HEK293T (cell line): ENCODE measurements at places on chromosomes 5 and 9.
A peak's percentile ranks its signal among the peaks of the same experiment; 100 is the strongest.

DNA sequence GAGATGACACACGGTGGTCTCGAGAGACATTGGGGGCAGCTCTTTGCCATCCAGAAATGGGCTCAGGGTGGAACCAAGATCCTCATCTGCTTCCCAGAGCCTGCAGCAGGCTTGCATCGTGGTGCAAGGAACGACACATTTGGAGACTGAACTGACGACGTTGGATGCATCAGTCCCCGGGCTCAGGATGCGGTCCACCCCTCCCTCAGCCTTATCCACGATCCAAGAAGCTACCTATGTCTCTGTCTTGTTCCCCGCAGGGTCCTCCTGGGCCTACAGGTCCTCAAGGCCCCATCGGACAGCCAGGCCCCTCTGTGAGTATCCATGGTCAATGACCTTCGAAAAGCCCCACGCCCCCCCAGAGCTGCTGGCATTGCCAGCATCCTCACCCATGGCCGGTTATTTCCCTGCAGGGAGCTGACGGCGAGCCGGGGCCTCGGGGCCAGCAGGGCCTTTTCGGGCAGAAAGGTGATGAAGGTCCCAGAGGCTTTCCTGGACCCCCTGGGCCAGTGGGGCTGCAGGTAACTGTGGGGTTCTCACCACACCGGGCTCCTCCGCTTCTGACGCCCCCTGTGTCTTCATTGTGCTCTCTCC lies 69.4 kb upstream of the FCN2 start:
- DNase-seq: no peak

- no peak for DNase-seq
These were observed 820 bp upstream of the CFAP90 start for GRCh38 chr5:7851617-7852289.

DNA sequence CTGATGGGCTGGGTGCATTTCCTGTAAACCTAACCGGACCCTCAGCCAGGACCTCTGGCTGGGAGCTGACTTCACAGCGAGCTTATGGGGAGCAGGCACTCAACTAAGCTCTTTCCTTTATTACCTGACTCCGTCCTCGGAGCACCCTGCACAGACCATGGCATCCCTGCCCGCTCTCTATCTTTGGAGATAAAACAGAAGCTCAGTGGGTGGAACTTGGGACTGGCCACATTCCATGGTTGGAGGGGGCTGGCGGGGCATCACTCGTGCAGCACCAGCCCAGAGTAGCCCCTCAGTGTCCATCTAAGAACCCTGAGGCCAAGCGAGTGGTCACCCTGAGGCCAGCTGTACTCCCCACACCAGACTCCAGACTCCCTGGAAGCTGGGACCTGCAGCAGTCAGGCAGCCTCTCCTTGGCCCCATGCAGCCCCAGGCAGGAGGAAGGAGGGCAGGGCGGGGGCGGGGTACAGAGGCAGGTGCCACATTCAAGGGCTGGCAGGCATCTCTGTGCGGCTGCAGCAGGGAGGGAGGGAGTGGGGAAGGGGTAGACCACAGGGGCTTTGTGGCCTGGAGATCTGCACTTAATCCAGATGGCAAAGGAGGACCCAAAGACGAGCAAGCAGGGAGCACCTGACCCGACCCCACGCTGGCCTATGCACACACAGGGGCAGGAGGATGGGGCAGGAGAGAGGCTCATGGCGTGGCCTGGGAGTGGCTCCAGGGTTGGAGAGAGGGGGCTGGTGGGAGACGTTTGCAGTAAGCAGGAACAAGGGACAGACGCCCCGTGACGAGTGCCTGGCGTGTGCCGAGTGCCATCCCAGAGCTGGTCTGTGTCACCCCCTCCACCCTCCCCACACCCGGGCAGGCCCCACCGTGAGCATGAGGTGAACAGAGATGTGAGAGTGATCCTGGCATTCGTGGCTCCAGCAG lies 26.1 kb downstream of the GLT6D1 start:
- peak; percentile 2 for DNase-seq

GRCh38 chr9:79613145-79613544 lies 41.4 kb downstream of the TLE4 start:
- no peak for DNase-seq

- no peak for DNase-seq
These were observed 28.7 kb downstream of the SMIM32 start for GRCh38 chr5:136164226-136164625.

DNA sequence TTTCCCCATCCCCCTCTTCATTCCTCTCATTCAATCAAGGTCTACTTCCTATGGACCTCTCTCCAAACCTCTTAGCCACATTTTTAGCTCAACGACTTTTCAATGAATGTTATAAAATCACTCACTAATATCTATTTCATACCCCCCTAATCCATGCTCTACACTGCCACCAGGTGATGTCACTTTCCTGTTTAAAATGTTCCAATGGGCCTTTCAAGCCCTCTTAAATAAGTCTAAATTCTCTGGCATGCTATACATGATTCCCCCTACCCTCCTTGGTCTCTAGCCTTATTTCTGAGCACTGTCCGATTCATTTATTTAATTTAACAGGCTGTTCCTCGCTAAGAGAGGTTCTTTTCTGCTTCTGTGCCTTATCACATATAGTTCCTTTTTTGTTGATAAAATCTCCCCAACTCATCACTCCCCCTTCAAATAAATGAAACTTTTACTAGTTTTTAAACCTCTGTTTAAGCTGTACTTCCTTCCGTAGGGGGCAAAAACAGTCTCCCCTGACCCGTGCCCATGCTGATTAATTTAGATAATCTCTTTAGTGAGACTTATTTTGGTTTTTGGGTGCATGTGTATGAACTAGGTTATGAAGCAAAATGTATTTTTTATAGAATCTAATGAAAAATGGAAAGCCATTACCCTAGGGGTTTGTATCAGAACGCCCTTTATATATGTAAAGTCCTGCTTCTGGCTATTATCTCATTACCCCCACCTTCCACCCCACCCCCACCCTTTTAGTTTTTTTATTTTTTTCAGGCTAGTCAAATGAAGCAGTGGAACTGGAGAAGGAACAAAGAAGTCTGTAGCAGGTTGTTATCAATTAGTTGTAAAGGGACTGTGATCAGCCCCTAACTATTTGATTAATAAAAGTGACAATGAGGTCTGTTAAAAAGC lies 9.0 kb downstream of the ABHD17B start:
- no peak for DNase-seq

DNA sequence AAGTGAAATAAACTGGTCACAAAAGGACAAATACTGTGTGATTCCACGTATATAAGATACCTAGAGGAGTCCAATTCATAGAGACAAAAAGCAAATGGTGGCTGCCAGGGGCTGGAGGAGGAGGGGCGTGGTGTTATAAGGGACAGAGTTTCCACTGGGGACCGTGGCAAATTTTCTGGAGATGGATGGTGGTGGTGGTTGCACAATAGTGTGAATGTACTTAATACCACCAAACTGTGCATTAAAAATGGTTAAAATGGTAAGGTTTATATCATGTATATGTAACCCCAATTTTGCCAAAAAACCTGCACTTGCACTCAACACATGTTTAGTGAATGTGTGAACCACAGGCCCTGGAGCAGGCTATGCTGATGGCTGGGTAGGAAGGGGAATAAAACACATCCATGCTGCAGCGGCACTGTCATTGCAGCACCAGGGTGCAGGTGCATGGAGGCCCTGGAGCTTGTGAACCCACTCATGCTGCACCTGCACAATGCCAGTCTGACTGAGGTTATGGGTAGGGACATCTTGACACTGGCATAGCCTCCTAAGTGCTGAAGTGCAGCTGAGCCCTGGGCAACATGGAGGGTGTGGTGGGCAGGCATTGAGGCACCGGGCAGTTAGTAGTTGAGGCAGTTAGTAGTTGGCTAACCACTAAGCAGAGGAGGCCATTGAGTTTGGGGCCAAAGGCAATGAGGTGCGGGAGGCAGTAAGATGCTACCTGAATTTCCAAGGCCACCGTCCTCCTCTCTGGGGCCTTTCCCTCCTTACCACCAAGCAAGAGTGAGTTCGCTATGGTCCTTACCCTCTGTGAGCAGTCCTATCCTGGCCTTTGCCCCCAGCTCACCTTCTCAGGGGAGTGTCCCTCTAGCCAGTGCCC lies 3.5 kb upstream of the PHF2 start:
- no peak for DNase-seq

DNA sequence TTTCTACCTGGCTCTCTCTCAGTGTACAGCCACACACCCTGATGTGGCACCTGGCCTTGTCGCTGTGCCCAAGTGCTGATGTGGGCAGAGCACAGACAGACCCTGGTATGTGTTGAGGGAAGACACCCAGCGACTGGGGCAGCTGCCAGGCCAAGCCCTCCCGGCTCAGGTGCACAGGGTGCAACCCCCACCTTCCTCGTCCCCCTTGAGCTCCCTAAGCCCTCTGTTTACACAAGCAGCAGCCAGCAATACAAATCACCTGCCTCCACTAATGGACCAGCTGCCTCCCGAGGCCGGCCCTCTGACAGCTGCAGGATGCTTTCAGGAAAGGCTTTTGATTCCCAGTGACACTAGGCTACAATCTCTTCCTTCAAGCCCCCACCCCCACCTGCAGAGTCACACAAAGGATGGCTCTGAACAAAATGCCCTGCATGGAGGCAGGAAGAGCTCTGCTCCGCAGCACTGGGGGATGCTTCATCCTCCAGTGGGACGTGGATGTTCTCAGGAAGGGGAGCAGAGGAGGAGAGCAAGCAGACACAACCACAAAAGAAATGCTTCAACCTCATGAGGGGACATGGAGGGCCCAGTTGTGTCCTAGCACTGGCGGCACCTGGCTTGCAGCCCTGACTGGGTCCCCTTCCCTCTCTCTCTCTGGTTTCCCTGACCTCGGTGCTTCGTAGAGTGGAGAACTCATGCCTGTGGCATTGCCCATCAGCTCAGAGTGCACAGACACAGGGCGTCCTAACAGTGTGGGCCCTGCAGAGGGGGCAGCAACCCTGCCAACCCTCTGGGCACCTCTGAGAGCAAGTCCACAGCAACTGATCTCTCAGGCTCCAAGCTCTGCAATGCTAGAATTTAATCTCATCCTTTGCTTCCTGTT lies 140.8 kb downstream of the BARX1 start:
- DNase-seq: peak; percentile 4

DNA sequence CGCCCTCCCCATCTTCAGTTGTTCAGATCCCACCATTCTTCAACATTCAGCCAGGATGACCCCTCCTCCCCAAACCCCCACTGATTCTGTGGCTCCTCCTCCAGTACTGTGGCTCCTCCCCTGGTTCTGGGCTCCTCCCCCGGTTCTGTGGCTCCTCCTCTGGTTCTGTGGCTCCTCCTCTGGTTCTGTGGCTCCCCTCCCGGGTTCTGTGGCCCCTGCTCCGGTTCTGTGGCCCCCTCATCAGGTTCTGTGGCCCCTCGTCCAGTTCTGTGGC lies 32.8 kb downstream of the C5orf15 start:
- no peak for DNase-seq

GRCh38 chr9:83029531-83030137 lies 33.3 kb downstream of the RASEF start:
- no peak for DNase-seq

- no peak for DNase-seq
These were observed 33.5 kb downstream of the MOCS2 start for GRCh38 chr5:53076014-53076583.

DNA sequence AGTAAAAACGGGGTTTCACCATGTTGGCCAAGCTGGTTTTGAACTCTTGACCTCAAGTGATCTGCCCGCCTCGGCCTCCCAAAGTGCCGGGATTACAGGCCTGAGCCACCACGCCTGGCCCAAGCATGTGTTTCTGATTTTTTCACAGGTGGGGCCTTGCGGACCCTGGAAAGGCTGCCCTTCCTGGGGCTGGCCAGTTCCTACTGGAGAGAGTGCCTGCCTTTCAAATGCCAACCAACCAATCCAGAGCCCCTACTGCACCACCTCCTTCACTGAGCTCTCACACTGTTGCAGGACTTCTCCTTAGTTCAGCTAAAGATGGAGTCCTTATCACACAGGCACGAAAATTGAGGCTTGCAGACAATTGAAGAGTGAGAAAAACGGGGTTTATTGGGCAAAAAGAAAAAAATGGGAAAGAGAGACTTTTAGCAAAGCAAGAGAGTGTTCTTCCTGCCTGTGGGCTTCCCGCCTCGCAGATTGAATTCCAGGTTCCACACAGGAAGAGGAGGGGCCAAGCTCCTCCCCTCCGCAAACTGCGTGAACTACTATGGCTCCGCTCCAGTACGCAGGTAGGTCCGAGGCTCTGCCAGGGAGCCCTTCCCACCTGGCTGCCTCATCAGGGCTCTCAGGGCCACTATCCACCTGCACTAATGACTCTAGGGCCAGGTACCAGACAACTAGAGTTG lies 8.3 kb upstream of the CMBL start:
- DNase-seq: no peak

- peak; percentile 50 for DNase-seq
These were observed 17.6 kb upstream of the UBE2D2 start for GRCh38 chr5:139543423-139543991.

DNA sequence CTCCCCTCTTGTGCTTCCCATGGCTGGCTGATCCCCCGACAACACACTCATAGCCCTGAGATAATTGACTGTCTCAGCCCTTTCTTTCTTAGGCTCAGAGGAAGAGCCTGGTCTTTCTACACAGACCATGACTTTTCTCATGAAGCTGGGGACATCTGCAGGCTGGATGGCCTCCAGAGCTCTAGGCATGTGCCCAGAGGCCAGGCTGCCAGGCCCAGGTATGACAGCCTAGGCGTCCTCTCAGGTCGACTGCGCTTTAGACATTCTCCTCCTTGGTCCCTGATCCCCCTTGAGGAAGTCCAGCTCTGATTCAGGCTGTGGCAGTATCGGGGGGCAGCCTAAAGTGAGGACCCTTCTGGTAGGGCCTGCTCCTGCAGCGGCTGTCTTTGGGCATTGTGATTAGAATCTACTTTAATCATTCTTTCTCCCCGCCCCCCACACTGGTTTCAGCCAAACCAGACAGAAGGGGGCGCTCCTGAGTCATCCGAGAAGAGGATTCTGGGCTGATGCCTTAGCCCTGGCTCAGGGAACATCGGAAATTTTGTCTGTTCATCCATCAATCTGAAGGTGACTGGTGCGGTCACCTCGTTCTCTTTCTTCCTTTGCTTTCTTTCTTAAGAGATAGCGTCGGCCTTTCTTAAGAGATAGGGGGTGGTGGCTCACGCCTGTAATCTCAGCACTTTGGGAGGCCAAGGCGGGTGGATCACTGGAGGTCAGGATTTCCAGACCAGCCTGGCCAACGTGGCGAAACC lies 66.5 kb upstream of the HSPA9 start:
- DNase-seq: peak; percentile 78

DNA sequence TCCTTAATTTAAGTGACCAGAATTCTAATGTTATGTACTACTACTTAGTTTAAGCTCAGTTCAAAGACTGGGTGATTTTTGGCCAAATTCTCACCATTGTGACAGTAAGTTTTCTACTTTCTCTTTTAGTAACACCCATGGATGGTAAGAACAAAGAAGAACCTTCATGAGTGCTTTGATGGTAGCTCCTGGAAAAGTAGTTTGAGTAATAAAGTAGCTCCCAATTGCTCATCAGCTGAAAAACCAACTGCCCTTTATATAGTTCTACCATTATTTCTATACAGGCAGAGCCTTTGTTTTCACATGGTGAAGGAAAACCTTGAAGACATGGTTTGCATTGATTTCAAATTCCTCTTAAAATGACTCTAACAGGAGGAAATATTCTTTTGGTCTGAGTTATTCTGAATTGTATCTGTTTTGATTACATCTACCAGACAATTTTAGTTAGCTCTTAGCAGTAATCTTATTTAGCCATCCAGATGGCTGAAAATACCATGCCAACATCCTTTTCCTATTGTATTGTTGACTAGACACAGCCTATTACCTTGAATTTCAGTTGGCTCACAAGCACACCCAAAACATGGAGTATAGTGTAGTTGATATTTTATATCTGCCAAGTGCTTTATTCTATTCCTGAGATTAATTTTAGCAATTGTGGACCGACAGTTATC lies 23.7 kb upstream of the STARD4 start:
- no peak for DNase-seq

GRCh38 chr5:177351392-177352329 lies at the start of gene LMAN2:
Gene LMAN2 (minus strand): TSS chr5:177351668. CDS start chr5:177351647, 21 bp downstream.
- peak; percentile 97 for DNase-seq
